ENCODE measurements at places on chromosomes 3 and 15. TPM values are rescaled to one million over a fixed set of nuclear protein-coding genes. Genes with fewer than 3 reads are reported as not detected.

GOLGA6L10 gene
- polyA plus RNA-seq = 0.16 TPM

DNA sequence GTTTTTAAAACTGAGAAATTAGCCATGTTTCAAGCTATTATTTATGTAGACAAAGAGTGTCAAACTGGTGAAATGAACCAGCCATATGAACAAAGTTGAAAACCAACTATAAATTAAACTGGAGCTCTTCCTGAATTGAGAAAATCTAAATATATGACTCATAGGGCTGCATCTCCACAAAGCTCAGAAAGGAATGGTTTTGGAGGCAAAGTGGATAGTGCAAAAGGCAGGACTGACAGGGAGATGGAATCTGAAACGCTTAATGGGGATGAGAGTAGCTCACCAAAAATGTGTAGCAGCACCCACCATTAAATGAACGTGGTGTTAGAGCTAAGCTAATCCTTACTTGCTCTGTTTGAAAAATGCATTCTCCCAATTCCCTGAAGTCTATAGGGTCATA is 1066.0 kb downstream of the AGBL1 start:
- DNase-seq = peak; percentile 45

DNA sequence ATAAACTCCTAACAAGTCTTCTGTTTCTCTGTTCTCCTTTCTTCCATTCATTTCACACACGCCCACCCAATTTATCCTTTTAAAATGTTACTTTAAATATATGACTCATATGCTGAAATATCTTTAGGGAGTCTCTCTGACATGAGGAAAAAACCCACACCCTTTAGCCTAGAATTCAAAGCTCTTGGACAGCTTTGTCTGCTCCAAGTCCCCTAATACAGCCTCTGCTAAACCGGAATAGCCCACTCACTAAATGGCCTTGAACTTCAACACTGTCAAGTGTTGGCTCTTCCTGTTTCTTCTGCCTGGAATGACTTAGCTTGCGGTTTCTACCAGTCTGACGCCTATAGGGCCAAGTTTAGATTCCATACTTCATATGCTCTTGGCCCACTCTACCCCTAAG is 3.3 kb upstream of the CD96 start:
- peak; percentile 78 for DNase-seq

DNA sequence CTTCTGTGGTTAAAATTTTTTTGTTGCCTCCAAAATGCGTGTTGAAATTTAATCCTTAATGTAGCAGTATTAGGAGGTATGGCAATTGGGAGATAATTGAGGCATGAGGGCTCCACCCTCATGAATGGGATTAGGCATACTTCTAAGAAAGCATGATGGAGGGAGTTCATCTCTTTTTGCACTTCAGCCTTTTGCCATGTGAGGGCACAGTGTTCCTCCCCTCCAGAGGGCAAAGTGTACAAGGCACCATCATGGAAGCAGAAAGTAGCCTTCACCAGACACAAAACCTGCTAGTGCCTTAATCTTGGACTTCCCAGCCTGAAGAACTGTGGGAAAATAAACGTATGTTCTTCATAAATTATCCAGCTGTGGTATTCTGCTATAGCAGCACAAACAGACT is 429.5 kb downstream of the ZIC1 start:
- DNase-seq = peak; percentile 5

GRCh38 chr15:94670438-94671034 is 439.2 kb downstream of the MCTP2 start:
- DNase-seq = peak; percentile 32

- no peak for DNase-seq
Measured at GRCh38 chr15:33844597-33844996, 123.7 kb upstream of the CHRM5 start.

TMEM40 gene
- polyA plus RNA-seq = not detected

GRCh38 chr3:184262764-184263179 is 1.4 kb upstream of the CAMK2N2 start:
- DNase-seq = no peak

ST8SIA2 gene
- polyA plus RNA-seq = not detected

GRCh38 chr15:94324117-94324826 is 92.9 kb downstream of the MCTP2 start:
- DNase-seq = peak; percentile 32

- no peak for DNase-seq
Measured at GRCh38 chr3:11076711-11077110, 77.6 kb upstream of the HRH1 start.

DNA sequence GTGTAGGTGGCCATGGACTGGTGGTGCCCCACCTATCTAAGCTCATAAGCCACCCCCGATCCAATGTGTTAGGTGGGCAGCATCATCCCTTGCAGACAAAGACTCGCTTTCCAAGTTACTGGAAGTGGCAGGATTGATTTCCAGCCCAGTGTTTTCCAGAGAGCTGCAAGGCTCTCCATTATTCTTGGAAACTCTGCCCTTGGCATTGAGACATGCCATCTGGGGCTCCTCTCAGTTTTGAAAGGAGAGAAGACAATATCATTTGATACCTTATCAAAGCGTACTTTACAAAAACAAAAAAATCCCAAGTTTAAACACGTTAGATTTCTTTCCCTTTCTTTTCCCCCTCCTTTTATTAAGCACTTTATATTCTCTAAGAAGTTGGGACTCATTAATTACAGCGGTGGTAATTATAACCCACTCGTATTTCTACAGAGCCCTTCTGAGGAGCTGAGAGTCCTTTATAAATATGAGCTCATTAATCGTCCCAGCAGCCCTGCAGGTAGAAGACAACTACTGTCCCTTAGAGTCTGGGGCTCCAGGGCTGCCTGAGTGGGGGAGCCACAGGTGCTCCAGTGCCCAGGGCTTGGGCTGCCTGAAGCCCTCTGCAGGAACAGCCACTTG is 226.1 kb downstream of the TLE3 start:
- DNase-seq = no peak

DNA sequence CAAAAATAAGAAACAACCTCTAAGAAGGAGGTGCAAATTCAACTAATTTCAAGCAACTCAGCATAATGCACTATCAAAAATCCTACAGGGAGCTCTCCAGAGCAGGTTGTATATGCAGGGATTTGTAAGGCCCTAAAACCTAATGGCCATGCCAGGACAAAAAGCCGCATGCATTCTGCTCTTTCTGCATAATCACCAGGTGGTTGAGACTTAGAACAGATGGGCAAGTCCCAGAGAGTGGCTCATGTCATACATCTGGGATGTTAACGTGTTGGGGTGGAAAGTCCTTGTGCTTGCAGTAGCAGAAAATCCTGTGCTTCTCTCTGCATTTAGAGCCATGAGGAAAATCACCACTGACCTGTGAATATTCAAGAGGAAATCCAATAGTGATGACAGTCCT is 1002.9 kb downstream of the AGBL1 start:
- no peak for DNase-seq

- peak; percentile 52 for DNase-seq
Measured at GRCh38 chr3:151091685-151092345, 6.4 kb downstream of the MED12L start.

- no peak for DNase-seq
Measured at GRCh38 chr3:62571916-62572315, 198.6 kb upstream of the FEZF2 start.

SLC12A1 gene
- not detected for polyA plus RNA-seq

NR2E3 gene
- polyA plus RNA-seq = 0.08 TPM

- DNase-seq = no peak
Measured at GRCh38 chr15:66628976-66629723, 63.4 kb upstream of the LCTL start.

WNT5A gene
- 224 TPM for polyA plus RNA-seq

DNA sequence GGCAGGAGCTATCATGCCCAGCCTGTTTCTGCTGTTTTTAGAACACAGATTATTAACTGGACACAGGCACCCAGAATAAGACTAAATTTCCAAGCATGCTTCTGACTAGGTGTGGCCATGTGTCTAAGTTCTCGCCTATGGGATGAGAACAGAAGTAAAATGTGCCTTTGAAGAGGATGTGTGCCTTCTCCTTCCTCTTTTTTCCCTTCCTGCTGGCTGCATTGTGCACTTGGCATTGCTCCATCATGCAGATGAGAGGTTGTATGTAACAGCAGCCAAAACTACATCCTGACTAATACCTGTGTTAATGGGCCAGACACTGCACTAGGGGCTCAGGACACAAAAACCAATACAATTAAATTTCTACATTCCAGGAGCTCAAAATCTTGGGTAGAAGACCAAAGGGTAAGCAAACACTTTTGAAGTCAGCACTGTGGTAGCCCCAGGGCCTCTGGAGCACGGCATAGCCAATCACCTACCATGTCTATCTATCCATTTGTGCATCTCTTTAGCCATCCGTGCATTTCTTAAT is 40.9 kb upstream of the RNU6-1 start:
- peak; percentile 47 for DNase-seq

DNA sequence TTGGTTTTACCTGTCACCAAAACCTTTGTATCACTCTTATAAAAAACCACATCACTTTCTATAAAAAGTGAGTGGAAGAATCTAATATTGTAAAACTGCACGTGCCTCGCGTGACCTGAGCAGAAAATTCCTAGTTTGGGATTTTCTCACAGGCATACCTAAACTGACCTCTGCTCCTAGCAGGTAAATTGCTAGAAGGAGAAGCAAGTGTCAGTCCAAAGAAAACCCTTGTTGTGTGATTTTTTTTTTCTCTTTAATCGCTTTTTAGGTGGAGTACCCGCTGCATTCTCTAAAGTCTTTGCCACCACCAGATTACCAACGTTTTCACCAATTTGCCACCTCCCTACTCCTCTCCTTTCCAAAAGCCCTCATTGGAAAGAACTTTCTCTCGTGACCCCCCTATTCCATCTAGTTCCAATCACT is 534 bp upstream of the UBE2E1 start:
- no peak for DNase-seq

DNA sequence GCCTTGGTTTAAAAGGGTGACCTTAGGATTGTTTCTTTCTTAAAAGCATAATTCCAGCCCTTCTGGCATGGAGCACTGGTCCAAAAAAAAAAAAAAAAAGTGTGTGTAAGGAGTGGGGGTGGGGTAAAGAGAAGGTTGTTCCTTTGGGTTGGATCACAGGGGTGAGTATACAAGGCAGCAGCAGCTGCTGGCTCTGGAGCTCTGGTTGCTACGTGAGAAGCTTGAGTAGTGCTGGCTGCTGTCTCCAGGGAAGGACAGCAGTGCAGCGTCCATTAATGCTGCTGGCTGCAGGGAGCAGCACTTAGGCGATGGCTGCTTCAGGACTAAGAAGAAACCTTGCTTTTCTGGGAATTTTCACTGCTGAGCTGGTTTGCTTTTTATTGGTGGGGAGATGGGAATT is 2.3 kb downstream of the SETD5 start:
- DNase-seq = peak; percentile 93

DNA sequence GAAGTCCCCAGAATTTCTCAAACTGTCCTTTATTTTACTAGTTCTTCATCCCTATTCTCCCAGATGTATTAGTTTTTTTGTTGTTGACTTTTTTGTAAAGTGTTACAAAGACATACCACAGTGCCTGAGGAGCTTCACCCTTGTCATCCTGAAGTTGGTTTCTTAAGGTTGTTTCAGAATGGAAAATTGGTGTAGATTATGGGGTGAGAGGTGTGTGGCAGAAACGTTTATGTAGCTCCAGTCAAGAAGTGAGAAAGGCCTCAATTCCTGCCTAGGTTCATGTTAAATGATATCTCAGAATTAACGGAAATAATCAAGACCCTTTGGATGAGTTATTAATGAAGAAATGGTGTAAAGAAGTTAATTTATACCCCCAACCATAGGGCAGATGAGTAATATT is 6.8 kb downstream of the EDEM1 start:
- no peak for DNase-seq

DNA sequence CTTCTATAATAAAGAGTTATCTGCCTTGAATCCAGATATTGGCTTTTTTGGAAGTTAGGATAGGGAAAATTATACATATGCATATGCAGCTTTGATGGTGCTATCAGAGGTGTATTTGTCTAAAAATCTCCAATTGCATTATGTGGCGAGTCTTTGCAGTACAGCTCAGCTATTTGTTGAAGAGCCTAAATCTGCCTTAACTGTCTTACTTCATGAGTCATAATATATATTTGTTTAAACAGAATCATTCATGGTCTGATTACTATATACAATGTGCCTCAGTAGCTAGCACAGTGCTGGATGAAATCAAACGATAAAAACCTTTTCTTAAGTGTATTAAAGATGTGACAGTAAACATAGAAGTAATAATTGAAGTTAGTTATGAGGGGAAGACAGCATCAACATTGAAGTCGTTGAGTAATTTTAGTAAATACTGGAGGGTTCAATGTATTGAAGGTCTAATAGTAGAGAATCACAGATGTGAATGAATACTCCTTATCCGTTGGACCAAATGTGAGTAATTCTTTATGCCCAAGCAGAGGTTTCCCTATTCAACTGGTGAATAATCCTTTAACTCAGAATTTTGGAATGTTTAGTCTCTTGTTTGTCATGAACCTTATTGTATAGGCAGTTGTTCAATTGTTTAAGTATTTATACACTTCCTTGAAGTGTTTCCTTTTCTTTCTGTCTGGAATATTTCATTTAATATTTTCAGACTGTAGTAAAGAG is 74.8 kb upstream of the NAALADL2 start:
- peak; percentile 35 for DNase-seq

DNA sequence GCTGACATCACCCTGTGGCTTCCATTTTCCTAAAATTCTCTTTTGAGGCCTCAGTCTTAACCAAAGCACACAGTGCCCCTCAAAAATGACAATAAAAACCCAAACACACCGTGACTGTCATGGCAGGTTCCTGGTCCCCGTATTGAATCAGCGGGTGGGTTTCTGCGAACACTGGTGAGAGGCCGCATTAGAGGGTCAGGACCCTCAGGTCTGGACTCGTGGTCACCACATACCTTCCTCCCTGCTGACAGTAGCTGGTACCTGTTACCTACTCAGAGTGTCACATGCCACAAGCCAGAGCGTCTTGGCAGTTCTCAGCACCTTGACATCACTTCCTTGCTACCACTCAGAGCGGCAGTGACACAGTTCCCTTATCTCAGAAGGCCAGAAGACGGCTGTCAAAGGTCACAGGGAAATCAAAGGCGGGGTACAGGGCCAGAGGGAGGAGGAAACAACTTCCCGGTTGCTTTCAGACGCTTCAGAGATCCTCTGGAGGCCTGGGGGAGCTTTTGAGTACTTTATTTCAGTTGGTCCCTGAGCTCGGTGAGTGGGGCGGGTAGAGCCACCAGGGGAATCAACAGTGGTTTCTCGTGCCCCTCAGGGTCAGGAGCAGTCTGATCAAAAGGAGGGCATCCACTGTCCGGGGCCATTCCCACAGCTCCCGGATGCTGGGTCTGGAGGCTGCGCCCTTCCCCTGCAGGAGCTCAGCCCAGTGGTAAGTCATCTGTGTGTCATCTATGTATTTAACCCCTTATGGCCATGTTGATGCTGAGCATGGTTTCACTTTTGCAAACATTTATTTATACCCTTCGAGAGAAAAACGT is at the start of the genes CCR5AS and CCRL2:
TSS of gene CCR5AS (minus strand) at position 279 of the 824 bp plus-strand sequence.
TSS of gene CCRL2 (plus strand) at position 472 of the 824 bp plus-strand sequence. CDS start 821 bp downstream, outside the sequence.
- DNase-seq = peak; percentile 61

DNA sequence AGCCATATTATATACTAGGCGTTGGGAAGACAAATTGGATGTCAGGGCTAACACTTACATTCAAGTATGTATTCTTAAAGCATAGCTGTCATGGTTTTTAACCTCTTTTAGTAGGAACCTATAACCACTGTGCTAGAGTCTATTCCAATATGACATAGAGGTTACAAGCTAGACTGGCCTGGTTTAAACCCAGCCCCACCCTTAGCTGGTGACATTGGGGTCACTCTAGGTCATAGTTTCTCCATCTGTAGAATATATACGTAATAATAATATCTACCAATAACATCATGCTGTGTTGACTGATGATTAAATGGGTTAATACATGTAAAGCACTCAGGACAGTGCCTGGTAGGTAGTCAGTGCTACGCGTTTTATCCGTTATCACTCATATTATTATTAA is 16.7 kb downstream of the NRROS start:
- no peak for DNase-seq

- peak; percentile 26 for DNase-seq
Measured at GRCh38 chr3:69791919-69792399, 52.7 kb downstream of the MITF start.

GRCh38 chr15:43095243-43095642 is 10.6 kb downstream of the UBR1 start:
- peak; percentile 87 for DNase-seq

Data from fibroblast of lung (primary cell).